ENCODE measurements at places on chromosomes 16 and 17.

DNA sequence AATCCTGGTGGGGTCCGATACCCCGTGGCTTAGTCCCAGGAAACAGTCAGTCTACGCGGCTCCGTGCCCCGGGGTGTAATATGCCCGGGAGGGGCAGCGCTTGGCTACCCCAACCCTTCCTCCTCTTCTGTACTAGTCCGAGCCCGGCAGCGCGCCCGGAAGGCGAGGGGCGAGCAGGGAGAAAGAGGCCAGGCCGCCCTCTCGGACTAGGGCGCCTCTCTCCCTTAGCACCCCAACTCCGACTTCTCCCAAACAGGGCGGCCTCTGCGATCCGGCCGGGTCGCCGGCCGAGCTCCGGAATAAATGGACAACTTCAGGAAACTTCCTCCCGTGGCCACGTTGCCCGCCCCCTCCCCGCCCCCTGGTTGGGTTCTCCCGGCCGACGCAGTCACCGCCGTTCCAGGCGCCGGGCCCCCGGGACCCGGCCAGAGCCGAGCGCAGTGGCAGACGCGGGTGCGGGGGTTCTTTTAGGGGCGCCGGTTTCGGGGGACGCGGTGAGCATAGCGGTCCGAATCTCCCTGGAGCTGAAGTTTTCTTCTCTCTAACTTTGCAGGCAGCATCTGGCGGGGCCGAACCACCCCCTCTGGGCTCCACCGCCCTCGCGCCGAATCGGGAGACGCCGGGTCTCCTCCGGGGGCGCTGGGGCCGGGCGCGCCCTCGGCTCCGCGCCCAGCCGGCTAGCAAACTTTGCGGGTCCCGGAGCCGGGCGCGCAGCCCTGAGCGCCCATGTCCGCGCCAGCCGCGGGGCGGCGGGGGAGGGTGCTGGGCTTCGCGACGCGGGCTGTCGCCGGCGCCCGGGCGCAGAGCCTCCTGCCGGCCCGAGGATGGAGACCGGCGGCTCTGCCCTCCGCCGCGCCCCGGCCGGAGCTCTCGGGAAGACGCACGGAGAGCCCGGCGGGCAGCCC, at the start of gene SDK2:
Gene SDK2, minus strand, starts transcription at position 301 of the 905 bp plus-strand sequence. CDS start 357 bp downstream, outside the sequence.
- DNase-seq = no peak

DNA sequence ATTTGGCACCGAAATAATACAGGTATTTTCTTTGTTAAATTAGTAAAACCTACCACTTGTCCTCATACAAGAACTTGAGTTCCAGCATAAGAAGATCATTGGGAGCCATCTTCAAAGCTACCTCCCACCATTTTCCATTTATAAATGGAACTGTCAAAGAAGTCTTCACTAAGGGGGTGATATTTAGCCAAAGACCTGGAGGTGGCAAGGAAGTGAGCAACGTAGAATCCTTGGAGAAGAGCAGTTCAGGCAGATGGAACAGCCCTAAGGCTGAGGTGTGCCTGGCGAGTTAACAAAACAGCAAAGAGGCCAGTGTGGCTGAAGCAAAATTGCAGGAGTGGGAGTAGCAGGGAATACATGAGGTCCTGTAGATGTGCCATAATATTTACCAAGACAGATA, 1.8 kb downstream of the KCNJ16 start:
- DNase-seq = no peak

- no peak for DNase-seq
Observed at GRCh38 chr16:50534091-50534490, 14.1 kb upstream of the NKD1 start.

DNA sequence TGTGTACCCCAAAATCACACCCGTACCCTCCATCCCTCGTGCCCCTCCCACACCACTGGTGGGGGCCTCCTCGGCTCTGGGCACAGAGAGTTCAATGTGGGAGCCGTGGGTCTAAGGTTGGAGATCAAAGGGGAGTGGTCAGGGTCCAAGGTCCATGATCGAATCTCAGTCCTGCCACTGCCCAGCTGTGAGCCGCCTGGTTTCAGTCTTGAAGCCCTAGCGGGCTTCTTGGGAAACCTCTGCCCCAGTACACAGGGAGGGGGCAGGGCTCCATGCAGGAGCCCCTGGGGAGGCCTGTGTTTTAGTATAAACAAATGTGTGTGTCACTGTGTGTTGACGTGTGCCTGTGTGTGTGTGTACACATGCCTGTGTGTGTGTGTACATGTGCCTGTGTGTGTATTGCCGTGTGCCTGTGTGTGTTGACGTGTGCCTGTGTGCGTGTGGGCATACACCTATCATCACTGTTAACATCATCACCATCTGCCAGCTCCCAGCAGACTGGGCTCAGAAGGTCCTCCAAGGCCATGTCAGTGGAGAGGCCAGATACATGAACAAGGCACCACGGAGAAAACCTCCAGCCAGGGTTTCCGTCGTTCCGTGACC, 26.5 kb upstream of the ZNF469 start:
- DNase-seq = no peak

GRCh38 chr17:18851201-18851600, 6.7 kb upstream of the PRPSAP2 start:
- no peak for DNase-seq

DNA sequence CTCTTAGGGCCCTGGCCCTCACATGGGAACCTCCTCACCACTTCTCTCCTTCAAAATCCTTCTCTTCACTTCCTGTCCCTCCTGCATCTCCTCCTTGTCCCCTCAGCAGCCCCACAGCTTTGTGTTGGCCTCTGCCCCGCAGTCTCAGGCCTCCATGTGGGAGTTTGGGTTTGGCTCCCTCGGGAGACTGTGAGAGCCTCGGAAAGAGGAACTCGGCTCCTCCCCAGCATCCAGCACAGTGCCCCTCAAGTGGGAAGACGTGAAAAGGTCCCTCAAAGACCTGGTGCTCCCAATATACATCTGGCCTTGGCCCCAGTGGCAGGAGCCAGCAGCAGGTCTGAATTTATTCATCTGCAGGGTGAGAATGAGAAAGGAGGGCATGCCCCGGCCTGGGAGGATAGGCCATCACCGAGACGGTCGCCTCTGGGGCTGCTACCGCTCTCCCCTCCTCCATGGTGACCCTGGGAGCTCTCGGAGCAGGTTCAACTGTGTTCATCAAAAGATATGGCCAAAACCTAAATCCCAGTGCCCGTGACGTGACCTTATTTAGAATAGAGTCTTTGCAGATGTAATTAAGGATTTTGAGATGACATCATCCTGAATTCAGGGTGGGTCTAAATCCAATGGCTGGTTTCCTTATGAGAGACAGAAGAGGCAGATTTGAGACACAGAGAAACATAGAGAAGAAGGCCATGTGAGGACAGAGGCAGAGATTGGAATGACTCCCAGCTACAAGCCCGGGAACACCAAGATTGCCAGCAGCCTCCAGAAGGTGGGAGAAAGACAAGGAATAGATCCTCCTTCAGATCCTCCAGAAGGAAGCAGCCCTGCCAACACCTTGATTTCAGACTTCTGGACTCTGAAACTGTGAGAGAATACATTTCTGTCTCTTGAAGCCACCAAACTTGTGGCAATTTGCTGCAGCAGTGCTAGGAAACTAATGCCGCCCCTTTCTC, 135.1 kb downstream of the MRM1 start:
- DNase-seq = no peak

GRCh38 chr17:7019839-7020519, 2.9 kb upstream of the BCL6B start:
- DNase-seq = no peak

DNA sequence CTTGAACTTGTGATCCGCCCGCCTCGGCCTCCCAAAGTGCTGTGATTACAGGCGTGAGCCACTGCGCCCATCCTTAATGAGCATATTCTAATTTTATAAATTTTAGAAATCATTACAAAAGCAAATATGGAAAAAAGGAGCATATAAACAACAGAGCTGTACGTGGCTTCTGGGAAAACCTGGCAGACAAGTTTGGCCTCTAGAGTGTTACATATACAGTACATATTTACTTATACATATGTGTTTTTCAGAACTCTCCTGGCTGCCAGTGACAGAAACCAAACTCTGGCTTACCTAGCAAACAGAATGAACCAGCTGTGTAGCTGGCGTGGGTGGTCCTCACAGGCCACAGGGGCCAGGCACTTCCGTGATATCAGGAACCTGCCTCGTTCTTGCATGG, 10.1 kb downstream of the DRC3 start:
- DNase-seq = no peak

Data from stimulated activated CD8-positive, alpha-beta memory T cell treated with anti-CD3 and anti-CD28 coated beads, Interleukin-7, amount 100 ng/mL, for 24 hours (primary cell).